ENCODE measurements at places on chromosomes 3 and 15.

DNA sequence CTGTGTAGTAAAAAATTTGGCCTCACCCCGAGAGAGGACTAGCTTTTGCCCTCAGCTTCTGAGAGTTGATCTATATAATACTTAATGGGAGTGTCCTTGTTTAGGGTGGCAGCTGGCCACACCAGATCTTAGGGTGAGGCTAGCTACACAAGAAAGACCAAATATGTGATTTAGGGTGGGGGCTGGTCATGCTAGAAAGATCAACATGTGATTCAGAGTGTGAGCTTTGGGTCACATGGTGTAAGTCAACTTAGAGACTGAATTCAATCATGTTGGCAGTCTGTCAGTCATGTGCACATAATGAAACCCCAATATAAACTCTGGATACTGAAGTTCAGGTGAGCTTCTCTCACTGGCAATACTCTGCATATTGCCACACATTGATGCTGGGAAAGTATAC is 120.7 kb upstream of the DAZL start:
- no peak for DNase-seq

- no peak for DNase-seq
These were observed 272.3 kb downstream of the IL5RA start for GRCh38 chr3:2837910-2838309.

DNA sequence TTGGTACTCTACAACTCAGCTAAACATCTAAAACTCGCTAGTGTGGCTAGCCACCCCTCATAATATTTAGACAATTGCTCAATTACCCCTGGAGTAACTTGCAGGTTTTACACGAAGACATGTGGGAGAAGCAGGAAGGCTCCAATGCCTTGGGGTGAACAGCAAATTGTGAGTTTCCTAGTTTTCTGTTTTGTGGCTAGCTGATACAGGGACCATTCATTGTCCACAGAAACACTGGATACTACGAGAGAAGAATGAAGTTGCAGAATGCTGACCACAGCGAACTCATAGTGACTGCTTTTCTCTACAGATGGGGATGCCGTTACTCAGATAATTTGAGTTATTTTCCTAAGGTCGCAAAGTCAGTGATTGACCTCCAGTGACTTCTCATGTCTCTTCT is 212.9 kb downstream of the P3H2 start:
- no peak for DNase-seq

- no peak for DNase-seq
These were observed 40.4 kb upstream of the C15orf39 start for GRCh38 chr15:75161106-75161916.

DNA sequence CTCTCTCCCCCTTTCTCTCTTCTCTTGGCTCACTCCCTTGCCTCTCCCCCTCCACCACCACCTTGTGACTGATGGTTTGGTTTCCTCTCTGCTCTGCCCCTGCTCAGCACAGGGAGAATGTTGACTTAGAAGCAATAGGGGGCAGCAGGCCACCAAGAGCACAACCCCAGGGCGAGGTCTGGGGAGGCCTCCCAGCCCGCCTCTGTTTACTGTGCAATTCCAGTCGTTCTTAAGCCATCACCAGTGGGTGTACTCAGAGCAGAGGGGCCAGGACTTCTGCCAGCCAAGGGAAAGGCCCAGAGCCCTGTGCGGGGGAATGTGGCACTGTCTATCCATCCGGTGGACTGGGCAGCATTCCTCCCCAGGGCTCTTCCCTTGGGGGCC is 5.7 kb upstream of the APEH start:
- no peak for DNase-seq

DNA sequence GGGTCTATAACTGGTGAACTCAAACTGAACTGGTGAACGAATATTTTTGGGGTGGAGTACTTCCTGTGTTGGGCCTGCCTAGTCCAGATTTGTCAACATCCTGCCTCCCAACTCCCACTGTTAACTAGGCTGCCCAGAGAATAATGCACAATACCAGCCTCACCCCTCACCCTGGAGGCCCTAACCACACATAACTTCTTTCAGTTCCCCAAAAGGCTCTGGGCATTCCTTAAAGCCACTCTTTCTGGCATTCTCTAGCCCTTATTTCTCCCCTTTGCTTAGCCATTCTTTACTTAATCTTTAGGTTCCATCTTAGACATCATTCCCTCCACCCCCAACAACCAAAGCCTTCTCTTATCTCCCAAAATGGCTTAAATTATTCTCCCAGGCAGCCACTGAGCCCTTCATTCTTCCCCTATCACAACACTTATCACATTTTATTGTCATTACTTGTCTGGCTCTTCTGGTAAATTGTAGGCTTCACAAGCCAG is 9.1 kb upstream of the SEC11A start:
- DNase-seq = no peak

GRCh38 chr3:9231006-9231405 is 18.4 kb downstream of the SRGAP3 start:
- DNase-seq = no peak

- no peak for DNase-seq
These were observed 33.2 kb downstream of the SCG5 start for GRCh38 chr15:32674681-32675080.

GRCh38 chr3:127485396-127486170 is 105.0 kb downstream of the TPRA1 start:
- DNase-seq = no peak

DNA sequence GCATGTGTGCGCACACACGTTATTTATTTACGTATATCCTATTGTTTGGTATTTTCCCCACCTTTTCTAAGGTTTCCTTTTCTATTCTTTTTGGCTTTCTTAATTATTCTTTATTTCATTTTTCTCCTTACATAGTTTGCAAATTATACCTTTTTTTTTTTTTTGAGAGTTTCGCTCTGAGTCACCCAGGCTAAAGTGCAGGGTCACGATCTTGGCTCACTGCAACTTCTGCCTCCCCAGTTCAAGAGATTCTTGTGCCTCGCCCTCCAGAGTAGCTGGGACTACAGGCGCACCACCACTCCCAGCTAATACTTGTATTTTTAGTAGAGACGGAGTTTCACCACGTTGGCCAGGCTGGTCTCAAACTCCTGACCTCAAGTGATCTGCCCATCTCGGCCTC is 20.0 kb upstream of the CILP start:
- no peak for DNase-seq

DNA sequence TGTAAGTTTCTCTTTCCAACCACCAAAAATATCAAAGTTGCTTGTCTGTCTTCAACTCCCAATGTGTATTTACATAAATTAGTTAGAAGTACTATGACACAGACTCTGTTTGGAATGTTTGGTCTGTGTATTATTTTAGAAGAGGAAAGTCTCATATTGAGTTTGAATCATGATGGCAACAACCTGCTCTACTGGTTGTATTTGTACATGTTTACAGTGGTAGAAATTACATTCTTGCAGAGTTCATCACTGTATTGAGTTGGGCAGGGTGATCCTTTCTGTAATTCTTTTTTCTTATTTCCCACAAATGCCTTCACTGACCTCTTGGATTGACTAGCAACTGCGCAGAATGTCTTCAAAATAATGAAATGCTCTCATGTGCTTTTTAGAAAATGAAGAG is 149.6 kb downstream of the CHL1 start:
- DNase-seq = no peak

- DNase-seq = no peak
These were observed 12.0 kb upstream of the FGD5 start for GRCh38 chr3:14806641-14807263.

- DNase-seq = no peak
These were observed 151.5 kb downstream of the DPH6 start for GRCh38 chr15:35394416-35394815.

DNA sequence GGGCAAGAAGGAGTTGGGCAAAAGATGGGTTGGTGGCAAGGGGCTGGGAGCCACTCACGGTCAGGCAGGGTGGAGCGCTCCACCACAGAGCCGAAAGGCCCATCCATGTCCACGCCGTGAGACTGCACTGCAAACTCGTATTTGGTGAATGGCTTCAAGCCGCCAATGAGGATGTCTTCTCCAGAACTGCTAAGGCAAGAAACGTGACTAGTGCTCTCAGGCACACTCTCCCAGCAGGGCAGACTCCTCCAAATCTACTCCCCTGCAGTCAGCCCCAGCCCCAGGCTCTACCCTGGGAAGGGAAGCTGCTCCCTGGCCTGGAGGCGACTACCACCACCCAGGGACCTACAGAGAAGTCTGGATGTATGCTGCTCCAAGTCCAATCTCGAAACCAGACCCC is 11.4 kb upstream of the IGDCC3 start:
- DNase-seq = no peak

GRCh38 chr15:59456114-59456513 is 18.1 kb downstream of the FAM81A start:
- DNase-seq = no peak

DNA sequence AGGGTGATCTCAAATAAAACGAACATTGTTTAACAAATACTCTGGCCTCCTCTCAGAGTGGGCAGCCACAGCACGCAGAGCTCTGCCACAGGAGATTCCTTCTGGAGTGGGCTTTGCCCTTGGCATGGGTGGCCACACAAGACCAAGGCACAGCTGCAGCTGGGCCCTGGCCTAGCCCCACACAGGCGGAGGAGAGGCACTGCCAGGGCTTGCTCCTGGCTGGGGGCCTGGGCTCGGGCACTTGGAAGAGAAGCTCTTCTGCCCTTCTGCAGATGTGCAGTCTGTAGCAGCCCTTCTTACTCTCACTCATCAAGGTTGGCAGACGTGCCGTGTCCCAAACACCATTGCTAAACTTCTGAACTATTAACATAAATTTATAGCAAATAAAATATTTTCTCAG is 67.2 kb downstream of the CRTC3 start:
- no peak for DNase-seq

DNA sequence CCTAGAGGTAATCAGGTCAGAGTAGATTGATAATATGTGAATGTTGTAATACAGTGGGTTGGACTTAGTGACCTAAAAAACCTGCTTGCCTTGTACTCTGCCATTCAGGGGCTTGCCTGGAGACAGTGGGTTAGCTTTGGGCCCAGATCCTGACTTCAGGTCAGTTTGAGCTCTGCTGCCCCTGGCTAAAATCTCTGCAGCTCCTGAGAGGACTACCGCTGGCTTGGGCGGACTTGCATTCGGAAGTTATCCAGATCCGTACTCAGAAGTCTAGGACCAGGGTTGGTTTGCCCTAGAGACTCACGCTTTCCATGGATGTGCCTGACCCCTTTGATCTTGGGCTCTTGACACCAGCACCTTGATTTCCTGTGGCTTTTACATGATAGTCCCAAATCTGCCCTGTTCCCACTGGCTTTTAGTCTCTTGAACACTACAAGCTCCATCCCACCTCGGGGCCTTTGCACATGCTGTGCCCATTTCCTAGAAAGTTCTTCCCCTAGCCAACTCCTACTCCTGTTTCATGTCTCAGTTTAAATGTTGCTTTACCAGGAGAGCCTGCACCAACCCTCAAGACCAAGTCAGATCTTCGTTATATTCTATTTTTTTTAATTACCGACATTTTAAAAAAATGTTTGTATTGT is 5.9 kb downstream of the ACSBG1 start:
- no peak for DNase-seq

GRCh38 chr3:66531256-66531655 is 30.4 kb upstream of the LRIG1 start:
- DNase-seq = no peak

All from stimulated activated CD4-positive, alpha-beta T cell treated with anti-CD3 and anti-CD28 coated beads, TNF-alpha, amount 100 ng/mL, for 1 hour (primary cell).